Suppressor macrophage treated with lipopolysaccharide for 1 hour (primary cell): ENCODE measurements at places on chromosomes 13 and 19.

GRCh38 chr19:38145623-38146022, 78.4 kb downstream of the DPF1 start:
- DNase-seq = peak; percentile 38

DNA sequence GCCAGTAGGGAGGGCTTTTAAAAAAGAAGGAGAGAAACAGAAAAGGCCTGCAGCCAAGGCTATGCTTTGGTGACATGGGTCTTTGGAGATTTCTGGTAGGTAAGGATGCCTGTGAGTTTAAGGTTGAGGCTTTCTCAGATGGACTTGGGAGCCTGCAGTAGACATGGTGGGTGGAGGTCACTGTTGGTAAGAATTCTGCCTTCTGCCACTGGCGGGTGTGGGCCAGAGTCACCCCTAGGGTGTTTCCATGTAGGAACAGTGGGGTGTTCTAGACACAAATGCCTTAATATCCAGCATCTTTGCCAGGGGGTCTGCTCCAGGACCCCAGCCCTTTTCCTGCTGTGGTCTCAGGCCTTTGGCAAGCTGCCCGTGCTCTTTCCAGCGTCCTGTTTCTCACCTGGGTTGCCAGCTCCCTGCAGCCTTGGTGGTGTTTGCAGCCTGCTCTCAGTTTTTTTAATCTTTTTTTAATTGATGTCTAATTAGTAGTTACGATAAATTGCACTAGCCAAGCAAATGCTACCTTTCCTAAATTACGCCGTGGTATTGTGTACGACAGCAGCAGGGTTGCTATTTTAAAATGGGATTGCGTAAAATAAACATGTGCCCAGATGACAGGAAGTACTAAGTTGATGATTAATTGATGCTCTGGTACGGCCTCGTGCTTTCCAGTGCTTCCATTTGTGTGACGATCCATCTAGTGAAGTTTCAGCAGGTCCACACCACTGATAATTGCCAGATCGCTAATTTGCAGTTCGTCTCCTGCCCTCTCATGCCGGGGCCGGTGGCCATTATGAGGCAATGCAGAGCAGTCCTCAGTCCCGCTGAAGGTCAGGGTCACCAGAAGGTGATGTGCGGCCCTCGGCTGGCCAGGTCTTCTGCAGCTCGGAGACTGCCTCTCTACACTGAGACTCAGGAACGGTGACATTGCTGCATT, 35.3 kb upstream of the NPAS1 start:
- DNase-seq = peak; percentile 72

GRCh38 chr19:54114340-54115108, 933 bp downstream of the TFPT start:
- DNase-seq = peak; percentile 58

DNA sequence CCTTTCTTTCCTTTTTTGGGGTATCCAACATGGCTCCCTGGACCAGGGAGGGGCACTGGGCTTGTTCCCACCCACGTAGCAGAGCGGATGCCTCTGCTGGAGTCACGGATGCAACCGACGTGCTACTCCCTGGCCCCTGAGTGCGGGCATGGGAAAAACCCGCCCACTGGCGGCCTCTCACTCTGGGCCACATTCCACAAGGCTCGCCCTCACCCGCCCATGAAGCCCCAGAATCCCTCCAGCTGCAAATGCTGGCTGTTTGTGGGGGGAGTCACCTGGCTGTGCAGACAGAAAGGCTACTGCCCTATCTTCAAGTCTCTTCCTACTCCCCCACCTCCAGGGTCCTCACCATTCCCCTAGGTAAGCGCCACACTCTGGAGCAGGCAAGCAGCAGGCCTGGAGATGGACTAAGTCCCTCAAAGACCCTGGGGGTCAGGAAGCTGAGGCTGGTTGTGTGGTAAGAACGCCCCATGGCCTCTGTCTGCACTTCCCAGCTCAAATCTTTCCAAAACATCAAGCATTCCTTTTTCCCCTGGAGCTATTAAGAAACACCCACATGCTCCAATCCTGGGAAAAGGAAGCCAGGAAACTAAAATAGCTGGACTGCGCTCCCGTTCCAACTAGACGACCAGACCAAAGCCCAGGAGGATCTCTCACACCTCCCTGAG, 17.9 kb upstream of the EPHX3 start:
- no peak for DNase-seq

DNA sequence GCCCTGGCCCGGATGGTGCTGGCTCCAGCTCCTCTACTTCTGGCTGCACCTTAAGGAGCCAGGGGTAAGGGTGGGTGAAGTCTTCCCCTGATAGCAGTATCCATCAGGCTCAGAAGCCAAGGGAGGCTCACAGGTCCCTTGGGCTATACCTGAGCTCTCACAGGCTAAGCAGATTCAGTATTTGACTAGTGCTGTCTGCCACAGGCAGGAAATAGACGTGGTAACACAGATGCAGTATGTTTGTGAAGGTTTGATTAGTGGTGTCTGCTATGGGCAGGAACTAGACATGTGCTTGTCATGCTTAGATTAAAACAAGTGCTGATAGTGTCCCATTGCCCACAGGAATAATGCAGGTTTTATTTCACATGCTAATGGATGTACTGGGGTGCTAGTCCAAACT, 4.0 kb downstream of the SYT5 start:
- no peak for DNase-seq

DNA sequence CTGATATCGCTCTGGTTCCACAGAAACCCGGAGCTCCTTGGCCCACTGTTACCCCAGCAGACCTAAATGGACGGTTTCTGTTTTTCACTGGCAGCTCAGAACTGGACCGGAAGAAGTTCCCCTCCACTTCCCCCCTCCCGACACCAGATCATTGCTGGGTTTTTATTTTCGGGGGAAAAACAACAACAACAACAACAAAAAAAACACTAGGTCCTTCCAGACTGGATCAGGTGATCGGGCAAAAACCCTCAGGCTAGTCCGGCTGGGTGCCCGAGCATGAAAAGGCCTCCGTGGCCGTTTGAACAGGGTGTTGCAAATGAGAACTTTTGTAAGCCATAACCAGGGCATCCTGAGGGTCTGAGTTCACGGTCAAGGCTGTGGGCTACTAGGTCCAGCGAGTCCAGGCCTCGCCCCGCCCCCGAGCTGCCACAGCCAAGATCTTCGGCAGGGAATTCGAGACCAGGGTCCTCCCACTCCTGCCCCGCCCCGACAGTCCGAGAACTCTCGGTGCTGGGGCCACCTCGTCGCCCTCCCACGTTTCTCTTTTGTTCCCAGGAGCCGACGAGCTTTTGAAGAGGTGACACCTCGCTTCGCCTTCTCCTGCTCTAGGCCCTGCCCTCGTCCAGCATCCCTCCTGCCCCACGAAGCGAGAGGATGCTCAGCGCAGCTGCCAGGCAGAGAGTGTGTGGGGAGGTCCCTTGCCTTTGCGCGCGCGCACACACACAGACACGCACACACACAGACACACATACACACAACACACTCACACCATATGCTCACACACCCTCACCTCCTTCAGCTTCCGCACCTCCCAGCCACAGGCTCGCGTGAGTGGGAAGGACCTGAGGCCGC, 8.8 kb downstream of the ZIC2 start:
- DNase-seq = no peak

- no peak for DNase-seq
Observed at GRCh38 chr13:102915393-102915930, 69.6 kb downstream of the ERCC5 start.

GRCh38 chr19:1451916-1452801, 2.2 kb downstream of the APC2 start:
- no peak for DNase-seq
